Mesenchymal stem cell (in vitro differentiated cells and primary cell): ENCODE measurements at places on chromosomes 16 and 17.
A peak's percentile ranks its signal among the peaks of the same experiment; 100 is the strongest.

DNA sequence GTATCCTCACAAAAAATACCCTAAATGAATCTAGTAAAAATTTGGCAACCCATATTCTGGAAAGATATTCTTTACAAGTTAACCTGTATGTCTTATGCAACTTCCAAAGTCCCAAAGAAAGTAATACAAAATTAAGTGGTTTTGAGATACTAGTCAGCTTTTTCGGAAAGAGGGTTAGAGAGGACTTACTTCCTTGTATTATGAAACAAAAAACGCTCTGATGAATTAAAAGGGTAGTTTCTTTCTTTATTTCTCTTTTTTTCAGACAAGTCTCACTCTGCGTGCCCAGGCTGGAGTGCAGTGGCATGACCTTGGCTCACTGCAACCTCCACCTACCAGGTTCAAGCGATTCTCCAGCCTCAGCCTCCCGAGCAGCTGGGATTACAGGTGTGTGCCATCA is 51.6 kb downstream of the KANSL1 start:
- DNase-seq, result no peak

DNA sequence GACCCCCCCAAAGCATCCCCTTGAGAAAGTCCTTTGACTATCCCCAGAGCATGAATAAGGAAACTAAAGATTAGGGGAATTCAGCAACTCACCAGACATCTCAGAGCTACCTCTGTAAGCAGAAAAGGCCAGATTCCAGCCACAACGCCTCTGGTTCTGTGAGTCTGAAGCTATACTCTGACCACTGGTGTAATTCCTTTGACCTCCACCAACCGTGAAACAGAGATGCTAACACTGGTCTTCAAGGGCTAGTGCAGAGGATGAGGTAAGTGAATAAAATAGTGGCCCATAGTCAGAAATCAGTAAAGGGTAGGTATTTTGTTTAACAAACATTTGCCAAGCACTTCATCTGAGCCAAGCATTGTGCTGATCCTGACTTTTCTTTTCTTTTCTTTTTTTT is 353.4 kb downstream of the NPIPA8 start:
- no peak for DNase-seq

DNA sequence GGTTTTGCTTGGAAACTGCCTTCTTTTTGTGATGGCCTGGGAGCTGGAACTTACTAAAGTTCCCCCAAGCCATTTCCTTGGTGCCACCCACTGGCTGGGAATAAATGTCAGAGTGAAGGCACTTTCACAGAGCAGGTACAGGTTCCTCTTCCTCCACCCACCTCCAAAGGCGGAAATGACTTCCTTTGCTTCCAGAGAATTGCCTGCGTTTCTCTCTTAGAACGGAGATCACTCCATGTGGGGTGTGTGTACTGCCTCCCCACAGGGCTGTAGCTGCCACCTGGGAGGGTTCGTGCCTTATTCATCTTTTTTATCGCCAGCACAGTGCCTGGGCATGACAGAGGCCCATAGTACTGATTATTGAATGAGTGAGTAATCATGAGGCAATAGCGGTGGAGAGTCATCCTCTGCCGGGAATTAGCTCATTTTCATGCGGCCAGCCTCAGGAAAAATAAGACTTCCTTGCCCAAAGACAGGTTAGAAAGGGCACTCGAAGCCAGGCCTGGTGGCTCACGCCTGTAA is 32.2 kb upstream of the HAS3 start:
- peak; percentile 85 for DNase-seq

DNA sequence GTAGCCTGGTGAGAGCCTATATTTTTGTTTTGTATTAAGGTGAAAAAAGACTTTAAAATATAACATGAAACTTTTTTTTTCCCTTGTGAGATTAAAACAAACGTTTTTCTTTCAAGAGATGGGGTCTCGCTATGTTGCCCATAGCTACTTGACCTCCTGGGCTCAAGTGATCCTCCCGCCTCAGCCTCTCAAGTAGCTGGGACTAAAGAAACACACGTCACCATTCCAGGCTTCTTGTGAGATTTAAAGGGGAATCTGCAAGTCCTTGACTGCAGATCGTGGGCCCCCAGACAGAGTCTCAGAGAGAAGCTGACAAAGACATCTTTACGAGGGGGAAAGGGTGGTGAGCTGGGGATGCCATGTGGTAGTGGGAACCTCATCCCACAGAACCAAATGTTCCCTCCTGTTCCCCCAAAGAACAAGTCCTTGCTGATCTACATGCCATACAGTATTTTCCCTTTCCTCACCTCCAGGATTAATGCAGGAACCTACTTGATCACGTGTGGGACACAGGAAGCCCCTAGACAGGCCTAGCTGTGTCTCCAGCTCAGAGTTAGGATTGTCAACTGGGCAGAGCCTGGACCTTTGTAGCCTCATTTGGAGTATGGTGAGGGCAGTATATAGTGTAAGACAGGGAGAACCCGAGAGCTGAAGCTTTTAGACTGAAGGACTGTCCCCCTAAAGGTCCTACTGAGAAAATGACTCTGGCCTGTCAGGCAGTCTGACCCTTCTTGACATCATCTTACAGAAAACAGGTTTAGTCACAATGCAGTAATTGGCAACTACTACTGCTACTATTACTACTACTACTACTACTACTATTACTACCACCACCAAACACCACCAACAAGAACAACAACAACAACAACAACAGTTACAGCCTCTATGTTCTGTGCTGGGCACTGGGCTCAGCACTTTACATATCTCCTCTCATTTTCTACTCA is 4.1 kb downstream of the MAP3K14 start:
- DNase-seq, result peak; percentile 67

DNA sequence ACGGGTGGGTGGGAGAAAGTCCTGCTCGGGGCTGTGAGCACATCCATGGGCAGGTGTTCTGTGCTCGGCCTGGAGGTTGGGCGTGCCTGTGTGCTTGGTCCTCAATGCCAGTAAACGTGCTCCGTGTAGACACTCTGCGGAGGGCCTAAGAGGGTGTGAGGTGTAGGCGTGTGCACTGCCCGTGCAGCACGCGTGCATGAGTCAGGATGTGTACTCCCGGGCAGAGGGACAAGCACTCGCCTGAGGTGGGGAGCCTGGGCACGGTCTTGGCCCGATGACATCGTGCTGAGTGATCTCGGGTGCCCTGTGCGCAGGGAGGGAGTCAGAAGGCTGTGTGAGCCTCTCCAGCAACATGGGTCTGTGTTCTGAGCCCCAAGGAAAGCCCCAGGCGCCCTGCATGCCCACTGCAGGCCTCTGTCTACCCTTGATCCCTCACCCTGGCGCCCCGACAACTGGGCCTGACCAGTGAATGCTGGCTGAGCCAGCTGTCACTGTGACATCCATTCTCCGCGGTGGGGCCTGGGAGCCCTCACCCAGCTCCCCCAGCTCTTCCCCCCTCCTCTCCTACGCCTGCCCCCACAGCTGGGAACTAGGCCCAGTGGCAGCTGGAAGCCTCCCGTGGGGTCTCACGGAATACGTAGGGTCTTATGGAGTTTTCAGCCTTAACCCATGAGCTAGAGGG is 23.5 kb upstream of the NXPH3 start:
- DNase-seq, result no peak

GRCh38 chr16:68514511-68514910 is 24.6 kb upstream of the ZFP90 start:
- no peak for DNase-seq

DNA sequence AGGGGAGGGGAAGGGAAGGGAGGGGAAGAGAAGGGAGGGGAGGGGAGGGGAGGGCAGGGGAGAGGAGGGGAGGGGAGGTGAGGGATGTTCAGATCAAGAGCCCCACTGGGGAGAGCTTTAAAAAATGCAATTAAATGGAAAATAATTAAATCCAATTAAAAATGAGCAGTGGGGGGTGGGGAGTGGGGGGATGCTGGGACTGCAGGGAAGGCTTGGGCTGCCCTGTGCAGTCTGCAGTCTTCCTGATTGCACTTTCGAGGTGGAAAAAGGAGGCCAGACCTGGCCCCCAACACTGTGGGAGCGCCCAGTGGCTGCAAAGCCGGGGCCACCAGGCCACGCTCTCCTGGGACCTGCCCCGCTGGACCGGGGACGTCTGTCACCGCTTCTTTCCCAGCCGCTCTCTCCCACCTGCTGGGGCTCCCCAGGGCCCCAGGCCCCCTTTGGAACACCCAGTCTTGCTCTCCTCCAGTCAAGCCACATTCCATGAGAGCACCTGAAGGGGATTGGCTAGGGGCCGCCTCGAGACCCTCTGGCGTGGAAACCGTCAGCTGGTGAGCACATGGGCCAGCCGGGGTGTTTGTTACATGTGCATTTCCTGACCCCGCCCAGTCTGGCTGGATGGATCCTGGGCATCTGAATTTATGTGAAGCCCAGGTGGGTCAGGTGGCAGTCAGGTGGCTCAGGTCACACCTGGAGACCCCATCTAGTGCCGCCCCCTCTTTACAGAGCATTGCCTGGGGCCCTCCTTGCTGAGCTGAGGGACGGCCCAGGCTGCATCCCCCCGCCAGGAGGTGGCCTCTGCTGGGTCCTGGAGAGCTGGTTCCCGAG is 37.6 kb upstream of the CBFA2T3 start:
- no peak for DNase-seq
